ENCODE measurements at places on chromosomes 3 and 15. TPM values are rescaled to one million over a fixed set of nuclear protein-coding genes. Genes with fewer than 3 reads are reported as not detected.

The CPNE9 gene
- total RNA-seq: not detected

The PDZRN3 gene
- total RNA-seq: not detected

The GADL1 gene
- not detected for total RNA-seq

The RARRES1 gene
- not detected for total RNA-seq

The ACP3 gene
- not detected for total RNA-seq

The RPL4 gene
- total RNA-seq: 5,211 TPM

The CCRL2 gene
- total RNA-seq: 1.4 TPM

The OIP5 gene
- 13.0 TPM for total RNA-seq

The CCR5 gene
- total RNA-seq: 2.1 TPM

The FOXB1 gene
- total RNA-seq: 2.0 TPM

The PPP1R14D gene
- total RNA-seq: not detected

The ACVR2B gene
- total RNA-seq: 7.1 TPM

The GOLGA6L10 gene
- total RNA-seq: 1.7 TPM

The LSMEM2 gene
- not detected for total RNA-seq

The SLC12A8 gene
- 1.00 TPM for total RNA-seq

The MOBP gene
- total RNA-seq: not detected

The LRTM1 gene
- total RNA-seq: not detected

The SLC9C1 gene
- not detected for total RNA-seq

The SLC35G2 gene
- 2.9 TPM for total RNA-seq

The GLDN gene
- total RNA-seq: not detected

The DPPA4 gene
- not detected for total RNA-seq

The GPR62 gene
- total RNA-seq: not detected

Data from activated CD4-positive, alpha-beta memory T cell treated with anti-CD3 and anti-CD28 coated beads for 36 hours (primary cell).